ENCODE measurements at places on chromosomes 2 and 18.

GRCh38 chr2:230731512-230731911 is 18.9 kb downstream of the CAB39 start:
- DNase-seq, result no peak

- DNase-seq, result no peak
These were observed 36.8 kb downstream of the ANKMY1 start for GRCh38 chr2:240520974-240521350.

GRCh38 chr2:68643011-68643873 is at the start of gene PROKR1:
PROKR1 (plus strand) TSS chr2:68643579; CDS start chr2:68645822, 2,243 bp downstream.
- DNase-seq, result no peak

GRCh38 chr2:71544919-71545571 is 91.7 kb downstream of the DYSF start:
- no peak for DNase-seq

GRCh38 chr2:51662187-51662586 is 630.3 kb upstream of the NRXN1 start:
- no peak for DNase-seq
